NAMALWA (cell line): ENCODE measurements at places on chromosomes 4 and X.

DNA sequence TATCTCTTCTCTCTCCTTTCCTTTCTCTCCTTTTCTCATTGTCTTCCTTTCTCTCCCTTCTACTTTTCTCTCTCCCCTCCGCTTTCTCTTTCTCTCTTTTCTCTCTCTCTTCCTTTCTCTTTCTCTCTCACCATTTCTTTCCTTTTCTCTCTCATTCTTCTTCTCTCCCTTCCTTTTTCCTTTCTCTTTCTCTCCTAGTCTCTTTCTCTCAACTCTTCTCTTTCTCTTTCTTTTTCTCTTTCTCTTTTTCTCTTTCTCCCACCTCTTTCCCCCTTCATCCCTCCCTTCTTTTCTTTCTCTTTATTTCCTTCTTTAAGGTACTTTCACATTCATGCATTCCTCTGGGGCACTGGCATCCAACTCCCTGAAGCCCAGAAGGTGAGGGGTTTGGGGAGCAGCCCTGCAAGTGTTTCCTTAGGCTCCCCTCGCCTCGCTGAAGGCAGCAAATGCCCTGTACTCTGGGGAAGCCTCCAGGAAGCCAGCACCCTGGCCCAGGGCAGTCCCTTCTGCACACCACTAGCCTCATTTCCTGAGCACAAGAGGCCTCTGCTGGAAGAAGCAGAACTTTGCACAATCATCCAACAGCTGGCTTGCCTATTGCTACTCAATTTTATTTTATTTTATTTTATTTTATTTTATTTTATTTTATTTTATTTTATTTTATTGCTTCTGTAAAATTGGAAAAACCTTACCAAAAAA lies 124.2 kb downstream of the NFKB1 start:
- peak; percentile 58 for DNase-seq

DNA sequence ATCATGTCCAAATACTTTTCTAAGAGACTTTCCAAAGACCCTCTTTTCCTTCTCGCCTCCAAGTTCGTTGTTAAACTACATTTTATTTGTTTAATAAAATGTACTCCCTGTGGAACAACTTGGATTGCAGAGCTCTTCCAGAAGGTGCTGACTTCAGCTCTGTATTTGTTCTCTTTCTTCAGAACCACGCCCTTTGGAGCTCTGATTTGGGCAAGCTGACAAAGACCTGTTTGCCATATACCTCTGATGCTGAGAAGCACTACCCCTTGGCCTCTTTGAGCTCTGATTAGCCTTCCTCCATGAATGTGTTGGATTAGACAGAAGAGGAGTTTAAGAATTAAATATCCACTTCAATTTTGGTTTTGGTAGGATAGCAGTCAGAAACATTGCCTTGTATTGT lies 815.1 kb upstream of the POU3F4 start:
- no peak for DNase-seq

DNA sequence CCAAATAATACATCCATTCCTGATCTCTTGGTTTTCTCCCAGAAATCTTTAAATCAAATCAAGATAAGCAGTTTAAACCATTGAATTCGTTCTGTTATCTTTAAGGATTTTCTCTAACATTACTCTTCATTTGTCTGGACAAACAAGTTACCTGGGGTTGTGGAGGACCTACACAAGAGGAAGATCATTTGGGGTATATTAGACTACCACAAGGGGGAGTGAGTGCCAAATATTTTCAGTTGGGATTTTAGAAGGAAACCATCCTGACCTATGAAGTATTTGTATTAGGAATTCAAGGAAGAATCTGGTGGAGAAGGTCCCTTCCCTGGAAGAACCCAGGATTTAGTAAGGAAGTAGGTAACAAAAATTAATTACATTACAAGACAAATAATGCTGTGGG lies 12.0 kb upstream of the DCHS2 start:
- peak; percentile 47 for DNase-seq

- no peak for DNase-seq
These were observed 15.1 kb upstream of the AFF1 start for GRCh38 chr4:86919561-86920223.

- peak; percentile 50 for DNase-seq
These were observed 671 bp downstream of the SLC7A11 start for GRCh38 chr4:138241281-138242075.
